ENCODE measurements at places on chromosomes 1 and 21. TPM values are rescaled to one million over a fixed set of nuclear protein-coding genes. Genes with fewer than 3 reads are reported as not detected.

ZC3H11A gene
- total RNA-seq = 73.6 TPM

SLC6A9 gene
- 21.7 TPM for total RNA-seq

ASCL5 gene
- not detected for total RNA-seq

WNT3A gene
- not detected for total RNA-seq

C1QA gene
- total RNA-seq = 72.4 TPM

LGR6 gene
- 1.6 TPM for total RNA-seq

OLIG2 gene
- not detected for total RNA-seq

BECN2 gene
- not detected for total RNA-seq

GRCh38 chr21:36656138-36656537 lies 42.8 kb upstream of the SIM2 start:
- no peak for DNase-seq

- no peak for DNase-seq
Measured at GRCh38 chr1:209850342-209850979, 22.7 kb downstream of the UTP25 start.

DNA sequence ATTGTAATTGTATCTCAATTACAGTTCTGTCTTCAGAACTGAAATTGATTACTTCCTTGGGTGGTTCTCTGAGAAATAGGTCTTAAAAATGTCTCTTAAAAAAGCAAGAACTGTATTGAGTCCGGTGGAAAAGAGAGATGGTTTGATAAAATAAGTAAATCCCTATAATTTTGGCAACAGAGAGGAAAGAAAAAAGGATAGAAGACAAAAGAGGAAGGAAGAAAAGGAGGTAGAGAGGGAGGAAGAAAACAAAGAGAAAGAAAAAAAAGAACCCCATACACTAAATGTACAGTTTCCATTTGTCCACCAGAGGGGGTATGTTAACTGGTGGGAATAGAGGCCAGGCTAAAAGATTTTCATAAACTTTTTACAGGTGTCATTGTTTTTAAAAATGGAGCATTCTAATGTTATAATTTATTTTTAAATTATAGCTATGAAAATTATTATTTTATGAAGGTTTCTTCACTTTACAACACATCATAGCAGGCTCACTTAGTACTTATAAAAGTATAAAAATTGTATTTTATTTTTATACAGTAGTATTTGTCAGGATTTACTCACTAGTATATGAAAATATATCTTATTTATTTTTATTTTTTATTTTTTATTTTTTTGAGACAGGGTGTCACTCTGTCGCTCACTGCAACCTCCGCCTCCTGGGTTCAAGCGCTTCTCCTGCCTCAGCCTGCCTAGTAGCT lies 2.1 kb upstream of the UBE2T start:
- no peak for DNase-seq

- DNase-seq = peak; percentile 52
Measured at GRCh38 chr1:232627645-232628334, 2.1 kb downstream of the SIPA1L2 start.

DNA sequence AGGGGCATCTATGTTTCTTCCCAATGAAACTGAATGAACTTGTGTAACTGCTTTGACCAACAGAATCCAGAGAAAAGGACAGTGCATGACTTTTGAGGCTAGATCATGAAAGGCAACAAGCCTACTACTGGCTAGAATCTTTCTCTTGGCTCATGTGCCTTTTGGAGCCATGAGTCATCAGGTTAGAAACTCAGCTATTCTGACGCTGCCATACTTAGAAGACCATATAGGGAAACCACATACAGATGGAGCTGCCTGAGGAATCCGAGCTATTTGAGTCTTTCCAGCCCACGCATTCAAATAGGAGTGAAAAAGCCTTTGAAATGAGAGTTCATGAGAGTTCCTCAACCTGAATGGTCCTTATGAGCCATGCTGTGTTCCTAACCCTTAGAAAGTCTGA lies 738.5 kb upstream of the CHRM3 start:
- no peak for DNase-seq

DNA sequence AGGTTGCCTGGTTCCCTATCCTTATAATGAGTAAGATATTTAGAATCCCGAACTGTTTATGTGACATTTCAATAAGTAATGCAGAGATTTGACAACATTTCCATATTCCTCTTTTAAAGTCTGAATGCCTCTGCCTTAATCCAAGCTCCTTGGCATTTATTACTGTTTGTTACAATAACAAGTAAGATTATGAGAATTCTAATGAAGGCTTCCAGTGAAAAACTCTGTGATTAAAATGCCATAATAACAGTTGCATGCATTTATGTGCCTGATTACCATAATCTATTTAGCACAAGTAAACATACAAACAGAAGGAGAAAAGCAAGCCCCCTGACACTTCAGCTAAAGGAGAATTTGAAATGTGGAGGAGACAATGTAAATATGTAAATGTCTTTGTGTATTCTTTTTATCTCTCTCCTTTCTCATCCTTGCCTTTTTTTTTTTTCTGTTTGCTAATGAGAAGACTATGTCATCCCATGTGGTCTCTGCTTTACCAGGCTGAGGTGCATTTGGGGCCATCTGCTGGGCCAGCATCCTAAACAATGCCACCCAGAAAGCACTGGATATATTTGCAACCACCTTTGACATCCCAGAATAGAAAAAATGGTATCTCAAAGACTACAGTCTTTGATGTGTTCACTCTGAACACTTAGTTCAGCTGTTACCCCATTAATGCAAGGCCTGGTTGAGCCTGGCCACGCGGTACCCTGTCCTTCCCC lies 17.2 kb upstream of the OLIG2 start:
- no peak for DNase-seq

DNA sequence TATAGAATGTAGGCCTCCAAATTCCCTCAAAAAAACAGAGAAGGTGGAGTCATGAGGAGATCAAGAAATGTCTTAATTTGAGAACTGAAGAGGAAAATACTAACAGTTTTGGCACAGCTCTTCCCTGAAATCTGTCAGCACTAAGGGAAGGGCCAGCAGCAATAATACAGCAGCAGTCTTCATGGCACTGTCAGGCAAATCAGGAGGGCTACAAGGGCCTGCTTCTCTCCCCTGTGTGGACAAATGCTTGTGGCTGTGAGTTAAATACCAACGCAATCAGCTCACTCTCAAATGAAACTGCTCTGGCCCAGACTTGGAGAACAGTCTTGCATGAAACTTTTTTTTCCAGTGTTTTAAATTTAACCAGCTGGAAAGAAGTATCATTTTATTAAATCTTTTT lies 20.5 kb upstream of the CNN3 start:
- no peak for DNase-seq

DNA sequence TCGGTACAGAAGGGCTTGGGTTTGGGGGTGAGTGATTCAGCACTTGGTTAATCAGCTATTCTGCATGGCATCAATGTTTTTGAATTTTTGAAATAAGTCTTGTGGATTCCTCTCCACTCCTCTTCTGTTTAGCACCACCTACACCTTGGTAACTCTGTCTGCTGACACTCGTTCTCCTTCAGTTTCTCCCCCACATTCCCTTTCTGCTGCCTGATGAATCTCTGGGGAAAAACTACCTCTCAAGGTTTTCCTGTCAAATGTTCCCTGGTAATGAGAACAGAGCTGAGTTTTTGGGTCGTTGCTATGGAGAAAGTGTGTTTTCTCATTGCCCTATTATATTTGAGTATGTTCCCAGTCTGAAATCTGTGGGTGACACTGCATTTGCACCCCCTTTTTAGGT lies 108.2 kb downstream of the GABPA start:
- DNase-seq = no peak

GRCh38 chr1:202860744-202861419 lies 28.1 kb downstream of the RABIF start:
- DNase-seq = peak; percentile 89

DNA sequence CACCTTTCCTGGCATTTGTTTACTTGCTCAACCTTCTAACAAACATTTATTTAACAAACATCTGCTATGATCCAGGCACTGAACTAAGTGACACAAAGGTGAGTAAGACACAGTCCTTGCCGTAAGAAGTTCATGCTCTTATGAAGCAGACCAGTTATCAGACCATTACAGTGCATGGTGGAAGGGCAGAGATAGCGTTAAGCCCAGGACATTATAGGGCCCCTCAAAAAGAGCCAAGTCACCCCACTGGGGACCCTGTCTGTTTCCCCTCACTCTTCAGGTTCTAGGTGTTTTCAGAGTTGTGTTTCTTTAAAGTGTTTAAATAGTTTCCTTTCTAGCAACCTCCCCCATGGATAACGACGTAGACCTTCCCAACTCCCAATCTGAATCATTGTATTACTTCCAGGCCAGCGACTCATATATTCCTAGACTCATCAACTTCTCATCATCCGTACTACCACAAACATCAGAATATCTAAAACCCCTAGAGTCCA lies 39.3 kb downstream of the TCP10L start:
- DNase-seq = no peak

DNA sequence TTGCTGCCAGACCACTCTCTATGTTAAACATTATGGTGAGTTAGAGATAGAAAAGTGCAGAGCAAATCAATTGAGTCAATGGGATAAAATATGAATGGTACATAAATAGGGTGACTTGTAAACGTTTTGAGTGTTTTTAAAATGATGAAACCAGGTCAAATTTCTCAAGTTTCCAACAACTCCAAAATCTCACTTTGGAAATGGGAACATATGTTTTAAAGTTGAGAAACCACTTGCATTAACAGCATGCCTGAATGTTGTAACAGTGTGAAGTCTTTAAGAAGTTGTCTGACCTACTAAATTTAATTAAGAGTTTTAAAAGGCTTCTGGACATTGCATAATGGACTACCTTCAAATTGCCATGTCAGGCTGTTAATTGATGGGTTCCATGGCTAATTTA lies 33.6 kb upstream of the RAVER2 start:
- no peak for DNase-seq

DNA sequence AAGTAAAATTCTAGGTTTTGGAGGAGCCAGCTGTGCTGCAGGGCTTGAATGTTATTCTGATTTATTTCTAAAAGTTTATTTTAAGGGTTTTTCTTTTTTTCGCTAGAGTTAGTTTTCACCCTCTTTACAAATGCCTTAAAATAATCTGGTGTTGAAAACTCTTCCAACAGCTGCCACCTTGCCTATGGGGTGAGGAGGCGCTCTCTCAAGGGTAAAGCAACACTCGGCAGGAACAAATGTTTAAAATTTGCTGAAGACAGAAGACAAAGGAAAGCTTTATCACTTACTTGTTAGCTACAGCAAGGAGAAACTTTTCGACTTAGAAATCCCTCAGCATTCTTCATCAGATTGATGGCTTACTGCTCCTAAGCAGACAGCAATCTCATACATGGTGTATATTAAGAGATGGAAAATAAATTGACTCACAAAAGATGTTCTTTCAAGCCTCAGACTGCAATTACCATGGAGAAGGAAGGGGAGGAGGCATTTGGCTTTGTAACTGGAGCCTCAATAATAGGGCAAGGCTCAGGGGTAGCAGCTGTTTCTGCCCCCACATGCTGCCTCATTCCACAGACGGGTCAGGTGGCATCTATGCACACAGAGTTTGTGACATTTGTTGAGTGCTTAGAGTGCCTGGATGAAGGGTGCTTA lies 79.8 kb upstream of the RALGPS2 start:
- DNase-seq = no peak

DNA sequence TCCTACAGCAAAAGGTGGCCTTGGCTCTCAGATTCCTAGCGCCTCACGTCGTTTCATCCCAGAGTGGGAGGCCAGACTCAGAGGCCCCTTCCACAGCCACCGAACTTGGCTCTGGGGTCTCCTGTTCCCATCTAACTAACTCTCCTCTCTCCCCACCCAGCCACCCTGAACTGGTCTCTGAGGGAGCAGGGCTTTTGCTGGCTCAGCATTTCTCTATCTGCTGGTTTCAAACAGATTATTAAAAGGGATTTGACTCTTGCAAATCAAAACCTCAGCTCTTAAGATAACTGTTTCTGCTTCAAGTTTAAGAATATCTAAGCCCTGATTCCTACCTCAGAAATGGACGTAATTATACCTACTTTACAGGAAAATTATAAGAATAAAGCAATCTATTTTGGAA lies 91.0 kb upstream of the ATP1B1 start:
- DNase-seq = no peak

DNA sequence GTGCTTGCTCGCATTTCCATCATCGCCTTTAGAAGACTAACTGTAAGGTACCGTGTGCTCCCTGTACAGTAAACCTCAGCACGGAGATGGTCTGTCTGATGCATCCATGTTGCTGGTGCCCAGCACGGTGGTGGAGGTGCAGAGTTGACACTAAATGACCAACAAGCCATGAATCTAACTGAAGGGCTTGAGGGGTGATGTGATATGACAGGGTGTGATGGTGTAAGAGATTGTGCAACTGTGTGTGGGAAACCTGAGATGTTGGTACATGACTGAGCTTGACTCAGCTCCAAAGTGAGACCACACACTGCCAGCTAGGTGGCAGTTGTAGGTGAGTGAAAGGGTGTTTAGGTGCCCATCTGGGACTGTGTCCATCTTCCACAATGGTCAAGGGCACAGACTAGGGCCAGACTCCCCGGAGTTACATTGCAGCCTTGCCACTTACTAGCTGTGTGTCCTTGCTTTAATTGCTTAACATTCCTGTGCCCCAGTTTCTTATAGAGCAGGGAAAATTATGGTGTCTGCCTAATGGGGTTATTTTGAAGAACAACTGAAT lies 21.4 kb downstream of the SLC2A1 start:
- peak; percentile 16 for DNase-seq

DNA sequence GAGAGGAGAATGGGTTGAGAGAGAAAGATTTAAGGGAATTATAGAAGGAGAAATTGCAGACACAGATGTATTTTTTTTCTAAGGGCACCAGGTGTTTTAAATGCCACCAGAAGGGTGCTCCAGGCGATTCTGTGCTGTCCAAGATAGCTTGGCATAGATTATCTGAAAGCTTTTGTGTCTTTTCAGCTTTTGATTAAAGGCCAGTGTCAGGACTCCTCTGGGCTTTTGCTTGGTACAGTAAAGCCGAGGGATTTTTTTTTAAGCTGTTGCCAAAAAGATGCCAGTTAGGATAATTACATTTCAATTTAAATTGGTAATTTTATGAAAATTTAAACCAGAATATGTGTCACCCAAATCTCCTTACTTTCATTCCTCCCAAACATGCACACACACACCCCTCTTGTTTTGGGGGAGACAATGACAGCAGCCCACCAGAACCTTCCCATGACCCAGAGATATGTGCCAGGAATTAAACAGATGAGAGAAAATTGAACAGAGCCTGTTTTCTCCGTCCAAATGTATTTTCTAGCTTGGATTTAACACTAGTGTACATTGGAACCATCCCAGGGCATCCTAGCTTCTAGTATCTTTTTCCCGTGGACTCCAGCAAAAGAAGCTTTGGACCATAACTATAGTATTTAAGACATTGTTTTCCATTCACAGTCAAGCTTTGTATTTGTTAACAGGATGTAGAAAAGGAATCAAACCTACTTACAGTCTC lies 670.7 kb upstream of the CXADR start:
- no peak for DNase-seq

GRCh38 chr1:14117700-14118099 lies 417.7 kb downstream of the PRDM2 start:
- DNase-seq = no peak

DNA sequence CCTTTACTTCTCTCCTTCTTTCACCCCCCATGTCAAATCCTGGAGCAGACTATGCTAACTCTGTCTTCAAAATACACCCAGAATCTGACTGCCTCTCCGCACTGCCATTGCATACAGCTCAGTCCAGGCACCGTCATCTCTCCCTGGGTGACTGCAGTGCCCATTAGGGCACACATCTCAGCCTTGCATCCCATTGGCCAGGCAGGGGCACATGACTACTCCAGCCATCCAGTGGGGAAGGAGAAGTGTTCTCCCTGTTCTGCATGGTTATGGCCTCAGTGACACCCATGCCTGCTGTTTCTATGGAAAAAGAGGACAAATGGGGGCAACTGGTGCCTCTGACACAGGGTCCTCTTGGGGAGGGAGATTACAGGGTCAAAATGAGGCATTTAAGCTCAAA lies 270.5 kb downstream of the MATN1 start:
- DNase-seq = peak; percentile 5

GRCh38 chr1:11138952-11139351 lies 39.3 kb upstream of the EXOSC10 start:
- no peak for DNase-seq
